Pons (tissue), 1 donor: ENCODE measurements at places on chromosomes 5 and 9.

- no peak for DNase-seq
Measured at GRCh38 chr9:126114409-126114760, 212.2 kb upstream of the MVB12B start.

DNA sequence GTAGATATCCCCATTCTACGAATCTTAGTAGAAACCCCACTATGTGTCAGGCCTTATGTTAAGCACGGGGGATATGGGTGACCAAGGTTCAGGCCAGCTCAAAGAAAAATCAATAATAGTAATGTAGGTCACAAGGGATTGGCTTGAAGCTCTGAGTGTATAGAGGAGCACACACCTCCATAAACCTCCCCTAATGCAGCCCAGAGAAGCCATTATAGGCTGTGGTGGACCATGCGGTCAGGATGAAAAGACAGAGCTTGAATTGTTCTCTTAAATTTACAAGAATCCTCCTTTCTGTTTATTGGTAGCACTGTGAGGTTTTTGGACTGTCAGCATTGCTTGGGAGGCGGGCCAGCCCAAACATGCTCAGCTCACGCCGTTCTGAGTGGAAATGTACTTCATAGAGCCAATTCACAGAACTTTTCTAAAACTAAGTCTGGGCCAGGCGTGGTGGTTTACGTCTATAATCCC lies 9.1 kb downstream of the PDE6A start:
- DNase-seq = no peak

DNA sequence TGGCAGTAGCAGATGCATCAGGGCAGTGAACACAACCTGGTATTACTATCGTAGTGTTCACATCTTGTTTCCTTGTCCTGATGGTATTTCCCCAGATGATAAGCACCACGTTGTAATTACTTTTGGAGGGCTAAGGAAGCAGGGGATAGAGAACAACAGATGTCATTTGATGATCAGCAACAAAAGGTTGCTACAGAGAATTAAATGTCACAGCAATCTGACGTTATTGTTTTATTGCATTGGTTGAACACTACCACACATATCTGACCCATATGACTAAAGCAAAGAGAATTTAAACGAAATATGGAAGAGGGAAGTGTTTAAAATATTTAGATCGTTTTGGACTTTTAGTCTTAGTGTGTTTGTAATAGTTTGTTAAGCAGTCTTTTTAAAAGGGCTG lies 408.3 kb downstream of the SH3GL2 start:
- DNase-seq = no peak

GRCh38 chr9:87545858-87546257 lies 48.2 kb downstream of the DAPK1 start:
- no peak for DNase-seq

DNA sequence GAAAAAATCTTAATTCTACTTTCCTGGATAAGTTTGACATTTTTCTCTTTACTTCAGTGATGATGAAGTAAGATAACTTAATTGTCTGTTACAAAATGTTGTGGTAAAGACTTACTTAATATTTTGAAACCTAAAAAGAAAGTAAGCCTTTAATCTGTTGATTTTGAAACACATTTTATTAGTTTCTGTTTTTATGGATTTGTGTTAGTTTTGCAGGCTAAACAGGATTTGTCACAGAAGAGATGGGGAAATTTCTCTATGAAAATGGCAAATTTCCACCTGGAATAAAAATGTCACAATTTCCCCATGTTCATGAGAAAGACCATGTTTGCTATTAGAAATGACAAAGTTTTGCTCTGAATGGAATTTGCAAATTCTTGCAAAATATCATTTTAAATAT lies 237.1 kb downstream of the RFX3 start:
- DNase-seq = no peak

DNA sequence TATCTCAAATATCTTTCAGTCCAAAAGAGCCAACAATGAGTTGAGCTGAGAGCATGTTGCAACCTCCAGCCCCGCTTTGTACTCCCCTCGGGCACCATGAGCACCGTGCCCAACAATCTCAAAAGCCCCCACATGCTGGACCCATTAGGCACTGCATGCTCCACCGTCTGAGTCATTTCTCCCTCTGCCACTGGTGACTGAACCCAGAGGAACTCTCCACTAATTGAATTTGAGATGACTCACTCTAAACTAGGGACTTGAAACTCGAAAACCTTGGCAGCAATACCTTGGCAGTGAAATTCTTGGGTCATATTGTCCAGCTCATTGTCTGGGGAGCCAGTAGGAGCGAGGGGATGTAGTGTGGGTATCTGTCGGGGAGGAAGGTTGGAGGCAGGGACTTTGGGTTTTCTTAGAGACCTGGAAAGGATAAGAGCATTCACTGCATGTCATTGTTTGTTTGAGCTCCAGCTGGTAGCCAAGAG lies 49.9 kb upstream of the SLIT3 start:
- DNase-seq = no peak

DNA sequence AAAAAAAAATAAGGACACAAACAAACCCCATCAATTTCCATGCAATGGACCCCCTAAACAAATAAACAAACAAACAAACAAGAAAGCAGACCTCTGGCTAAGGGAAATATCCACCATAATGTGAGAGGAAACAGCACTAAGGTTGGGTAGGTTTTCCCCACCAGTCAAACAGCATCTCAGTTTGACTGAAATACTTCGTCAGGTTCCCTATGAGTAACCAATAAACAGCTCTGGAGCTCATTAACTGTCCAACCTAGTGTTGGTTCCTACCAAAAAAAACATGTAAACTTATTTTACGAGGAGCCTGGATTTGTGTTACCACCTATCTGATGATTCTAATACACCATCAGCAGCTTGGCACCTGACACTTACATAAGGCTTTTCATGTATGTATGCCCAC lies 198.5 kb upstream of the TARS1 start:
- DNase-seq = no peak

GRCh38 chr9:135036861-135037465 lies 50.5 kb upstream of the OLFM1 start:
- DNase-seq = no peak

GRCh38 chr9:81499021-81499454 lies 190.3 kb downstream of the TLE1 start:
- DNase-seq = no peak

DNA sequence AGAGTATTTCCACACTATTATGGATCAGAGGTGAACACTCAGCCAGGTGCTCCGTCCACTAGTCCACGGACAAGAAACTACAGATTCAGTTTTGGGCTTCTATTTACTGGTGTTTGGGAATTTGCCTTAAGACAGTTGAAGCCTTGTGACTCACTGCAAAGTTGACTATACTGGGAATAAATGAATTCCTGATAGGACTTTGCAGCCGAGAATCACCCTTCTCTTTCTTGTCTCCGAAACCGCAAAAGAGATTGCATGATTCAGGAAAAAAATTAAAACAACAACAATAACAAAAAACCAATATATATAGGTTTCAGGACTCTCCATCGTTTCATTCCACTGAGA lies 716 bp downstream of the TMEM171 start:
- DNase-seq = no peak

GRCh38 chr9:97406620-97407177 lies 5.2 kb upstream of the TDRD7 start:
- no peak for DNase-seq

DNA sequence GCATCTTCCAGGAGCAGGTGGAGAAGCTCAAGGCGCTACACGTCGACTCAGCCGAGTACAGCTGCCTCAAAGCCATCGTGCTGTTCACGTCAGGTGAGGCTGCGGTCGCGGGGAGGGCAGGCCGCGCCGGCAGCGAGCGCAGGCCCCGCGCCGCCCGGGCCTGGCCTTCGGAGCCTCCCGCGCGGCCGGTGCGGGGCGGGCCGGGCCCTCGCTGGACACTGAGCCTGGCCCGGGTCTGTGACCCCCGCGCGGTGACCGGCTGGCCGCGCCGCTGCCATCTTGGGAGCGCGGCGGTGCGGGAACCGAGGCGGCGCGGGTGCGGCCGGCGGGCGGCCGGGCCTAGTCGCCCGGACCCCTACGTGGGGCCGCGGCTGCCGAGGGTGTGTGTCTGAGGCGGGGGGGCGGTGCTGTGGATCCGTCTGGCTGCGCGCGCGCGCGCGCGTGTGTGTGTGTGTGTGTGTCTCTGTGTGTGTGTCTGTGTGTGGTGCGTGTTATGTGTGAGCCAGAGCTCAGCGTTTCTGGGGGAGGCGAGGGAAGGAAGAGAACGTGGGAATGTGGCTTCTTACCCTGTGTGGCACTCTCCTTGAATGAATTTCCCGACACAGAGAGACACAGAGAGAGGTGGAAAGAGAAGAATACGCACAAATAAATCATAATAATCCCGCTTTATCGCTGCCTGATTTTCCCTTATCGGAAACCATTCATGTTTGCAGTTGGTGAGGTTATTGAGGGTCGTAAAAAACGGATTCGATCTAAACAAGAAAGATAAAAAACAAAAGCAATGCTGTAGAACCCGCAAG lies 5.5 kb downstream of the NR2F1 start:
- DNase-seq = no peak

DNA sequence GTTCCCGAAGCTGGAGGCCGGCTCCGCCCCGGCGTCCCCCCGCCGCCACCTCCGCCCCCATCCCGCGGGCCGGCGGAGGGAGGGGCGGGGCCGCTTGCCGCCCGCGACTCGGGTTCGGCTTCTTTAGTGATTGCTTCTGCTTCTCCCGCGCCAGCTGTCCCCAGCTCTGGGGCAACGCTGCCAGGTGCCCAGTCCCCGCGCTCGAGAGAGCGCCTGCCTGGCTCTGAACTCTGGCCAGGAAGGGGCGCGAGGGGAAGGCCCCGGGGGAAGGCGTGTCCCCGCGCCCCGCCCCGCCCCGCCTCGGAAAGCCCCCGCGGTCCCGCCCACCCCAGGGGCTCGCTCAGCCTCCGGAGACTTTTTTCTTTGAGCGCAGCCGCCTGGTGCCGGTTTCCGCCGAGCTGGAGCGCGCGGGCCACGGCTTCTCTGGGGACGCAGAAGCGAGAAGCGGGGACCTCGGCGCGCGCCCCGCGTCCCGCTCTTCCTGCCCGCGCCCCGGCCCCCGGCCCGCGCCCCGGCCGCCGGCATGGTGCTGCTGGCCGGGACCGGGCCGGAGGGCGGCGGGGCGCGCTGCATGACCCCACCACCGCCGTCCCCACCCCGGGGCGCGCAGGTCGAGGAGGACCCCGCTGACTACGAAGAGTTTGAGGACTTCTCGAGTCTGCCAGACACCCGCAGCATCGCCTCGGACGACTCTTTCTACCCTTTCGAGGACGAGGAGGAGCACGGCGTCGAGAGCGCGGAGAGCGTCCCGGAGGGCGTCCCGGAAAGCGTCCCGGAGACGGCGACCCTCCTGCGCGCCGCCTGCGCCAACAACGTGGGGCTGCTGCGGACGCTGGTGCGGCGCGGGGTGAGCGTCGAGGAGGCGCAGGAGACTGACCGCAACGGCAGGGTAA lies at the start of gene ANKRD33B:
ANKRD33B (plus strand) TSS at position 126 of the 893 bp plus-strand sequence; CDS start at position 524, 398 bp downstream.
- no peak for DNase-seq

DNA sequence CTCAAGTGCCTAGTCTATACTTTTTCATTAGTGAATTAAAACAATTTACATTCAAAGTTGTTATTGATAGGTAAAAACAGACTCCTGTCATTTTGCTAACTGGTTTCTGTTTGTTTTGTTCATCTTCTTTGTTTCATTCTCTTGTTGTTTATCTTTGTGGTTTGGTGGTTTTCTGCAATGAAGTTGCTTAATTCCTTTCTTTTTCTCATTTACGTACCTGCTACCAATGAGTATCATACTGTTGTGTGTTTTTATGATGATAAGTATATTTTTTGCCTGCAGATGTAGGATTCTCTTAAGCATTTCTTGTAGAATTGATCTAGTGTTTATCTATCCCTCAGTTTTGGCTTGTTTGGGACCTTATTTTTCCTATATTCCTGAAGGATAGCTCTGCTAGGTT lies 2230.0 kb downstream of the MAT2B start:
- DNase-seq = no peak

DNA sequence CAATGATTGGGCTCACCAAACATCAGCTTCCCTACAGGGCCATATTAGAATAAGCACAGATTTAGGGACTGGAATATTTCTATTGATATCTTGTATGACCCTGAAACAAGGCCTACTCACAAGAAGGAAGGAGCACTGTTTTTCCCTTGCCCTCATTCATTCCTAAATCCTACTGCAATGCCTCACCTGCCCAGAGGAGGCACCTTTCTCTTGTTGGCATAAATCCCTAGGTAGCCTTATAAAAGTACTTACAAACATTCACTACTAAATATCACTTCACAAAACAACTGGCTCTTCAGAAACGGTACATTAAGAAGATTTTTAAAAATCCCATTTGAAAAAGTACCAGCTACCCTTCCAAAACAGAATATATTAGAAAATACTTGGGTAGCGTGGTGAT lies 449.4 kb downstream of the CDH18 start:
- no peak for DNase-seq

GRCh38 chr9:121567500-121568342 lies 68.1 kb upstream of the GGTA1 start:
- no peak for DNase-seq

GRCh38 chr5:115723220-115723619 lies 93.2 kb downstream of the CDO1 start:
- no peak for DNase-seq

GRCh38 chr5:102863764-102864560 lies 108.9 kb downstream of the PAM start:
- no peak for DNase-seq

DNA sequence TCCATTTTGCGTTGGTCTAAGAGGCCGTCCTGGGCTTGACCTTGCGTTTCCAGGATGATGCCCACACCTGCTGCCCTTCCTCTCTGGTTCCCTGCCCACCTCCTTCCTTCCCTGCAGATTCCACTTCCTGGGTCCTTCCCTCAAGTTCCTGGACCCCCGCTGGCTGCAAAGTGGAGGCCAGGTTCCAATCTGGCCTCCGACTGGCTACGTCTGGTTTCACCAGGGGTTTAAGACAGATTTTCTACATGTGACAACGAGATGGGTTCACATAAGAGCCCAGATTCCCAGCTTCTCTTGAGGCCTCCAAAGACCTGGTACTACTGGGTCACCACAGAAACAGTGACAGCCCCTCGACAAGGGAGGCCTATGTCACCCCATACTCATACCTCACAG lies 2.1 kb downstream of the MGAT4B start:
- no peak for DNase-seq

- DNase-seq = no peak
Measured at GRCh38 chr9:113516840-113517577, 53.5 kb downstream of the RGS3 start.

DNA sequence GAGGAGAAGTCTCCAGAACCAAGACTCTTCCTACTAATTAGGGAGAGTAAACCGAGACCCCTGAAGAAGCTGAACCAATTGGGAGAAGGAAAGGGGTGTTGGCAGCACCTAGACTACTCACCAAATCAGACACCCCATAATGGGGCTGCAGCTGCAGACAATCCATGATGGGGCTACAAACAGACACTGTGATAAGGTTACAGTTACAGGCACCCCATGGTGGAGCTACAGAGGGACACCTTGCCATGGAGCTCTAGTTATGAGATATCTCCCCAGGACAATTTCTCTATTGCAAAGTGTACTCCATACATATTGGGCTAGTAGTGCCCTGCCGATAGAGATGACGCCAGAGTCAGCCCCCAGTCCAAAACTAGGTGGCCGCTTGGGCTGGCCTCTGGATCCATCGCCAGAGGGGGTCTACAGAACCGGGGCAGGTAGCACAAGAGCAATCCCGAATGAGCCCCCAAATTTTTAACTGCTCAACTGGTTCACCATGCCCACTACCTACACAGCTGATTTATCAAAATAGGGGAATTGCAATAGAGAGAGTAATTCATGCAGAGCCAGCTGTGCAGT lies 2.1 kb upstream of the NANS start:
- DNase-seq = no peak
